HT-29 (cell line): ENCODE measurements at places on chromosomes 4 and X.

GRCh38 chr4:116070283-116070682 is 956.9 kb upstream of the NDST4 start:
- no peak for DNase-seq

GRCh38 chr4:83548151-83548905 is 12.4 kb downstream of the GPAT3 start:
- peak; percentile 92 for DNase-seq

DNA sequence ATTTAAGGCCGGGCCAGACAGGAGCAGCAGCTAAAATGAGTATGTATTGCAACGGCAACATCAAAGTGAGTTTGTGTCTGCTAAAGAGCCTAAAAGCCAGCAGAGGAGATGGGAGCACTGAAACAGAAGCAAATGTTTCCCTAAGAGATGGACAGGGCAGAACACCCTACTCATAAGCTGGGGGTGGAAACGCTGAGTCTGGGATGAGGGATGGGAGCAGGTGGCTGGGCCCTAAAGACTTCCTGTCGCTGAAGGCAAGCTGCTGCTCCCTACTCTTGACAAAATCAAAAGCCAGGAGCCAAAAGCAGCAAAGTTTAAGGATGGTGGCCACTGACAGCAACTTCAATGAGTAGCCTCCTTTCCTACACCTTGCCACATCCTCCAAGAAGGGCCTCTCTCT is 40.6 kb upstream of the NAP1L5 start:
- DNase-seq, result no peak

DNA sequence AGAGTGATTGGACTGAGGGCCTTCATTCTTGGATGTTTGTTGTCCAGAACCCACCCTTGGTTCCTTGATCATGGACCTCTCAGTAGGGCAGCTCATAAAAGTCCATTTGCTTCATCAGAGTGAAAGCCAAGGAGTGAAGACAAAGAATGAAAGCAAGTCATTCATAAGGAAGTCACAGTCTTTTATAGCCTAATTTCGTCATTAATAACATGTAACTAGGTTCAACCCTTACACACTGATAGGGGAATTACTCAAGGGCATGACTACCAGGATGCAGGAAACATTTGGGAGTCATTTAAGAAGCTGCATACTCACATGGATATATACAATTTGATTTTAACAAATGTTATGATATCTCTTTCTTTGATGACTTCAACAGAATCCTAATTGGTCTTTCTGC is 95.2 kb downstream of the RPA4 start:
- no peak for DNase-seq

GRCh38 chr4:161517941-161518340 is 645.9 kb downstream of the FSTL5 start:
- DNase-seq, result no peak

DNA sequence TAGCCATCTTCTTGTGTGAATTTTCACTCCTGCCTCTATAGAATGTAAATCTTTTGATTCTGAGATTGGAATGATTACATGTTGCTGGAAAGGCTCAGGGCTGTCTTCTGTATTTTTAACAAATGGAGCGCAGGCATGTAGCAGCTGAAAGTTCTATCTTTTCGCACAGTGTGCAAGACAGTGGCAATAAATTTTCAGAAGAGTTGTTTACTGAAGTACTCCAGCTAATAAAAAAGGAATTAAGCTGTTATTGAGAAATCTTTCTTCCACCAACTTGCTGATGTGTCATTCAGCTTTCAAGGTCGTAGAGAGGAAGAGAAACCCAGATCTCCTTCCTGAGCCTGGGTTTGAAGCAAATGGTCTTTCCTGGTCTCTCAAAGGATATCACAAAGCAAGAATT is 122.0 kb upstream of the PUDP start:
- no peak for DNase-seq

DNA sequence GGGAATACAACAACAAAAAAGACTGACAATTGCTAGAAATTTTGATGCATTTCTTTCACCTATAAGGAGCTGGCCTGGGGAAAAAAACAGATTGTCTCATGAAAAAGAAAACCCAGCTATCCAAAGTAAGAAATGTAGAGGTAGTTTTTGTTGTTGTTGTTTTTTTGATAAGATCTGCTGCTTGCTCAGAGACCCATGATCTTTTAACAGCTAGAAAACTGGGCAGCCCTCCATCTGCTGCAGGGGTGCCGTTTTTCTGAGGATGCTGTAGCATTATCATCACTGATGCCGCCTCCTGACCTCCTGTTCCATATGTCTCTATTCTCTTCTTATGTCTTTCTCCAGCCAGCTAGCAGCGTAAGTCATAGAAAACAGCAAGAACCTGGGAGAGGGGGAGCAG is 98.3 kb downstream of the BMPR1B start:
- DNase-seq, result no peak

GRCh38 chrX:13092455-13092941 is 48.1 kb upstream of the FAM9C start:
- peak; percentile 70 for DNase-seq

DNA sequence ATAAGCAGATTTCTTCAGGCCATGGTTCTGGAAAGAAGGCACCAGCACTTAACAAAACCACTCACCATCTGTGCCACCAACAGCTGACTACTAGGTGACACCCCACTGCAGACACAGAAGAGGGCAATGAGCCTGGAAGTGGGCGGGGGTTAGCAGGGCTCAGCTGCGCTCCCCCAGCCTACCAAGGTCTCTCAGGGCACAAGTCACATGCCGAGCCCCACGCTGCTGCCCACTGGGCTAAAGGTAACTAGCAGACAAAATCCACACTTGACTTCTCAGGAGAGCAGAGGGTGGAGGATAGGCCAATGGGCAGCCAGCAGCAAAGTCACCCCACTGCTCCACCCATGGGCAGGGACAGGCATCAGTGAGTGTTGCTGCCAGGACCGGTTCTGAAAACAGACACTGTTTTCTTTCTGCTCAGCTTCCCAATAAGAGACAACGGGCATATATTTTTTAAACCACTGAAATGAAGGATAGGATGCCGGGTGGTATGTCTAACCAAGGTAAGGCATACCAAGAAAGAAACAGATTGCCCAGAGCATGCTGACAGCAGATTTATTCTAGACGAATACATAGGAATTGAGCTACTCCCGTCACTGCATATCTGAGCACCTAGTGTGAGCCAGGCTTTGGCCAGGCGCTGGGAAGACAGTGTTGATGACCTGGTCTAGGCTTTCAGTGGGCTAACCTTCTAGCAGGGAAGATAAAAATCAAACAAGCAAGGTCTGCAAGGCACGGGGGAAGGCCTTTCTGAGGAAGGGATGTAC is 20.1 kb downstream of the ACSL1 start:
- peak; percentile 80 for DNase-seq
